ENCODE measurements at places on chromosomes 16 and 17. TPM values are rescaled to one million over a fixed set of nuclear protein-coding genes. Genes with fewer than 3 reads are reported as not detected.

Gene MYL4
- 1.5 TPM for polyA plus RNA-seq

- no peak for DNase-seq
Measured at GRCh38 chr16:27526180-27526579, 23.5 kb downstream of the GTF3C1 start.

DNA sequence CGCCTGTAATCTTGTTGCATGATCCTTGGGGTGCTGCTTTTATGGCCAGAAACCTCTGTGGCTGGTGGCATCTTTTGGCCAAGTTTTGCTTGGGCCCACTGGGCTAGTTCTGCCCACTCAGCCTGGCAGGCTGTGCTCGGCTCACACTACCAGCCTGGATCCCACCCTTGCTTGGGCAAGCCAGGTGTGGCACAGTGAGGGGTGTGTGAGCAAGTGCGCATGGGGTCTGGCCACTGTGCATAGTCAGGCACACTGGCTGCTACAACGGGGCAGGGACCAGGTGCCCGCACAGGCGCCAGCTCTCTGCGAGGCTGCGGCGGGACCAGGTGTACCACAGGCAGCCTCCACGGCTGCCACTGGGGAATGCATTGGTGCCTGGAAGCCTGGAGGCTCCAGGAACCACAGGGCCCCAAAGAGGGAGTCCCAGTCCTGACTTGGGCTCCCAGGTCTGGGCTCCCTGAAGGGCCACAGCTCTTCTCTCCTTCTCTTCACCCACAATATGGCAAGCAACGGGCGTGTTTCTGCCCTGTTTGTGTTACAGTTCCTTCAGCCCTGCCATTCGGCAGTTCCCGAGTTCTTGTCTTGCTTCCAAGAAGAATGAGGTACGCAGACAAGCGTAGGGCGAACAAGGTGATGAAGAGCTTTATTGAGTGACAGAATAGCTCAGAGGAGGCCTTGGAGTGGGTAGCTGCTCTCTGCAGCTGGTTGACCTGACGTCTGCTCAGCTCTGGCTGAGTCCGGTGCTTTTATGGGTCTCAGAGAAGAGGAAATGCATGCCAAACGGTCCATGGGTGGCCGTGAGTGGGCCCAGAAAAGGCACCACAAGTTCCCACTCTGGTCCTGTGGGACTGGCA lies 26.7 kb upstream of the PRM1 start:
- DNase-seq: no peak

- no peak for DNase-seq
Measured at GRCh38 chr17:13885953-13886889, 183.1 kb upstream of the COX10 start.
